ENCODE measurements at places on chromosomes 5 and 9.
A peak's percentile ranks its signal among the peaks of the same experiment; 100 is the strongest.

DNA sequence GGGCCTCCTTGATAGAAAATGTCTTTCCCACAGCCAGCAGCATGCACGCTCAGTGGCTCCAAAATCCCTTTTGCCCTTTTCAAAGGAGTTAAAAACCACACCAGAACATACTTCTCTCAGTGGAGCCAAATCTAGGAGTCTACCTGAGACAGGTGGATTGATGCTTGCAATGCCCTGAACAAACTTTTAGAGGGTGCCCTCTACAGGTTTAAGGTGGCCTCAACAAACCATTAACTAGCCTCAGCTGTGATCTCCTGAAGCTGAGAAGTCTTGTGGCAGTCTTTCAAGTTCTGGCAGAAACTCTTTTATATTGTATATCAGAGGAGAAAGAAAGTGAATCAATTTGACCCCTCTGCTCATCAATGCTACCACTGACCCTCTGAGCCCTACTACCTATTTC, 125.4 kb downstream of the MED27 start:
- DNase-seq, result no peak

GRCh38 chr5:1460054-1460682, 14.9 kb upstream of the SLC6A3 start:
- DNase-seq, result no peak

DNA sequence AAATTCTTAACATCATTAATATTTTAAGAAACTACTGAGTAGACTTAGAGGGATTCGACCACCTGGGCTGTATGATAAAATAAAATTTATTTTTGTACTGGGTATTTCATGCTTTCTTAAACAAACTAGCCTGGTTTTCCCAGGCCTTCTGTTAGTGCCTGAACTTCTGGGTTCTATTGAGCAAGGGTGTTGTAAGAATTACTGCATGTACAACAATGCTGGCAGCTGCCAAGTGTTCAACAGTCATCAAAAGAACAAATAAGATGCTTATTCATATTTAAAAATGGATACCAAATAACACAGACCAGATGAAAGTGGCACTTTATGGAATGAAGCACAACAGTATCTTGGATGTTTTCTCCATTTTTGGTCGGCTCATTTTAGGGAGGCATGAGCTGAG, 123.2 kb upstream of the FBXL7 start:
- DNase-seq, result no peak

- no peak for DNase-seq
Measured at GRCh38 chr5:150746-151145, 40.5 kb upstream of the LRRC14B start.

DNA sequence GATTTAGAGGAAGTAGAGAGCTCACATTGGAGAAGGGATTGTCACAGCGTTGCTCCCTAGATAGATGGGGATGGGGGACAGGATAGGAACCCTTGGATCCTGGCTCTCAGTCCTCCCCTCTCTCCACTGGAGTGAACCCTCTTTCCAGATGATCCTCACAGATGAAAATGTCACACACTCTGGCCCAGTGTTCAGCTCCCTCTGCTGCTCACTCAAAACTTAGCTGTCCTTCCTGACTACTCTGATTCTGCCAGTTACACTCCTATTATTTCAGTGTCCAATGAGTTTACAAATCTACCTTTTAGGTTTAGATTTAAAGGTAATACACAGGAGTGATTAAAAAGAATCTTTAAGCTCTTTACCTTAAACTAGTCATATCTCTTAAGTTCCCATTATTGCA, 5.8 kb upstream of the SPINK7 start:
- no peak for DNase-seq

GRCh38 chr9:130448035-130448624, 3.4 kb downstream of the ASS1 start:
- DNase-seq, result no peak

- DNase-seq, result no peak
Measured at GRCh38 chr5:181120306-181120705, 10.7 kb downstream of the OR2V1 start.

GRCh38 chr5:176671890-176672747, 24.8 kb downstream of the TSPAN17 start:
- DNase-seq, result no peak

- peak; percentile 87 for DNase-seq
Measured at GRCh38 chr5:124596595-124597421, 149.6 kb downstream of the ZNF608 start.
